ENCODE measurements at places on chromosomes 11 and 22. TPM values are rescaled to one million over a fixed set of nuclear protein-coding genes. Genes with fewer than 3 reads are reported as not detected.

INS gene
- total RNA-seq: not detected

RPL3 gene
- 1,848 TPM for total RNA-seq

NPTXR gene
- 1.3 TPM for total RNA-seq

OR2D2 gene
- total RNA-seq: not detected

TLCD5 gene
- total RNA-seq: 6.4 TPM

PDHX gene
- 36.6 TPM for total RNA-seq

ISX gene
- not detected for total RNA-seq

DNA sequence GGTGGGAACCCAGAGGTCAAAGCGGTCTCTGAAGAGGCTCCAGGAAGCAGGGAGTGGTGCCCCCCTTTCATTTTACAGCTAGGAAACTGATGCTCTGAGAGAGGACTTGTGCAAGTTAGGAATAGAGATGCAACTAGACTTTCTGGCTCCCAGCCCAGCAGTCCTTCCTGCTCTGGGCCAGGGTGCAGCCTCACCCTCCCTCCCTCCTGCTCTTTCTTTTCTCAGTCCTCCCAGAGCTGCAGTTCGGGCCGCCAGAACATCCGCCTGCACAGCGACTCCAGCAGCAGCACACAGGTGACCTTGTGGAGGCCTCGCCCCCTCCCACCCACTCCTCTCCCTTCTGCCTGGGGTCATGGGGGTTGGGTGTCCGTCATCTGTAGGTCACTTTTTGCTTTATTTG is 51.5 kb downstream of the LHFPL7 start:
- DNase-seq: peak; percentile 87

- no peak for DNase-seq
Measured at GRCh38 chr11:21893565-21893867, 299.4 kb upstream of the ANO5 start.

GRCh38 chr22:45268167-45268957 is 16.4 kb upstream of the UPK3A start:
- DNase-seq: no peak

DNA sequence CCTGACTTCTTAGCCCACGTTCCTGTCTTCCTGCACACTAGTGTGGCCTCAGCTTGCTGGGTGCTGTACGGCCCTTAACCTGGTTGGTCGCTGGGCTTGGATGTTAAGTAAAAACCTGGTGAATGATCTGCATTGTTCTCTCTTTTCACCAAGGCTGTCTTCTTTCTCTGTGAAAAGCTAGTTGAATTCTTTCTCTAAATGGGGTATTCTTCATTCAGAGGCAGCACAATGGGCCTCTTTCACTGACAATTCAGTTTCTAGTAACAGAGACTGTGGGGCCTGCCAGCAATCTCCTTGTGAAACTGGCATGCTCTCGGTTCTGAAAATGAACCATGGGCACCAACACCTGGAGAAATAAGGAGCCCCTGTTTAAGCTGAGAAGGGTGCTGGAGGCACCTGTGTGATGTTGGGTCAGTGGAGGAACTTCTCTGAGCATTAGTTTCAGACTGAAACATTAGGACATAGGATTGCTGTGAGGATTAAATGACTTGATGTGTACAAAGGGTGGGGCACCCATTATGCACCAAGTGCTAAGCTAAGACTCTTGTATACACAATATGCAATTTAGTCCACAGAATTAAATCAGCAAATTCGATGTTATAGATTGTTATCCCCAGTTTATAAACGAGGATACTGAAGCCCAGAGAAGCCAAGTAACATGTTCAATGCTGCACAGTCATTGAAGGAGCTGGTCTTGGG is 33.1 kb upstream of the ELF5 start:
- DNase-seq: no peak

DNA sequence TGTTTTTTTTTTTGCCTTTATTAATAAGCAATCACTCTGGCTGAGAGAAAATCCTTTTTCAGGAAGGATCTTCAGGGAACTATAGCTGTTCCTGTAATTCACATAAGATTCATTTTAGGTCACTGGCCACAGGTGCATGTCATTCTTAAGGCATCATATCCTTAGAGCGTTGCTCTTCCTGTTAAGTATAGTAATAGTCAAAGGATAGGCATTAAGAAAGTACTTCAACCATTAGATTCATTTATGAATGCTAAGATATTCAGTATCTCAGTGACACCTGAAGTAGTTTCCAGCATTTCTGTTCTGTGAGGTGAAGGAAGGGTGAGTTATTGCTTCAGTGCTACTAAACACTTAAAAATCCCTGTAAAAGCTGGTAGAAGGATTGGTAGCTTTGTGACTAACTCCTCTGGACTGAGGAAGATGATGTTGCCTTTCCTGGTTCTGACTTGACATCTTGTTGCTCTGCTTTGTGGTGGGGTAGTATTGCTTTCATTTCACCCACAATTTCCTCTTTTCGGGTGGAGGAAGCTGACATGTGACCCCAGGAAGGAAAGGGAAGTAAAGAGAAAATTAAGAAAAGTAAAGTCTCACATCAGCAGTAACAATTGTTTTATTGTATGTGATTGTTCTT is 34.7 kb downstream of the RNF169 start:
- DNase-seq: peak; percentile 62

GRCh38 chr11:12318791-12319438 is 58.5 kb upstream of the PARVA start:
- DNase-seq: peak; percentile 93

GRCh38 chr11:47189100-47189834 is 3.0 kb upstream of the PACSIN3 start:
- peak; percentile 89 for DNase-seq

- no peak for DNase-seq
Measured at GRCh38 chr11:121487191-121487590, 34.4 kb upstream of the SORL1-AS1 start.

- DNase-seq: peak; percentile 96
Measured at GRCh38 chr22:29912605-29913398, 29.8 kb downstream of the MTMR3 start.

GRCh38 chr11:133078591-133079404 is 453.5 kb downstream of the OPCML start:
- peak; percentile 14 for DNase-seq

GRCh38 chr11:57407010-57407920 is 16.8 kb upstream of the PRG2 start:
- DNase-seq: no peak

DNA sequence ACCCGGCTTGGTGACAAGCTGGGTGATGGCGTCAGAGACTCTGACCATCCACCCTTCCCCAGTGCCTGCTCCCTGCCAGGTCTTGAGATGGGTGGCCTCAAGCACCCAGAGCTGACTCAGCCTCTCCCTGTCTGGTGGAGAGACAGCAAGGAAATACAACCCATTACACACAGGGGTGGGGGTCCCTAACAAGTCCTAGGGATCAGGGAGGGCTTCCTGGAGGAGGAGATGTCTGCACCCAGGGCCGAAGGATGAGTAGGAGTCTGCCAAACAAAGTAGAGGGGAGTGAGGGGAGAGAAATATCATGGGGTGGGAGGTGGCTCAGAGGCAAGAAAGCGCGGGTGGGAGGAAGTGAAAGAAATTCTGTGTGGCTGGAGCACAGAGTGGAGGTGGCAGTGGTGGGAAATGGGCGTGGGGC is 6.8 kb downstream of the MAFF start:
- no peak for DNase-seq

GRCh38 chr11:4072668-4073285 is 21.8 kb upstream of the RRM1 start:
- DNase-seq: peak; percentile 89

GRCh38 chr11:72316984-72317383 is 73.0 kb upstream of the PHOX2A start:
- no peak for DNase-seq

DNA sequence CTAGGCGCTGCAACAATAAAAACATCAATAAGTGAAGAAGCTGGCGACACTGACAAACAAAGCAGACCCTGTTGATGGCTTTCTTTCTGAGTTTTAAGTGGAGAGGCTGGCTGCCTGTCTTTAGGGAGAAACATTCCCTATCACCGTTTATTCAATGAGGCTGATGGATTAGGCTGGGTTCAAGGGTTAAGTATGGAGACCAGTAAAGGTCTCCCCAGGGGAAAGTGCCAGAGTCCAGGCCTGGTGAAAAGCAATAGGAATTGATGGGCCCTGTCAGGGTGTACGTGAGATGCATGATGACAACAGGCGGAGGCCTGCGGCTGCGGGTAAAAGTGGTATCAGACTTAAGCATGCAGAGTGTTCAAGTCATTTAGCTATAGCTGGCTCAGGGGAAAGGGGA is 102.6 kb downstream of the ALX4 start:
- no peak for DNase-seq

DNA sequence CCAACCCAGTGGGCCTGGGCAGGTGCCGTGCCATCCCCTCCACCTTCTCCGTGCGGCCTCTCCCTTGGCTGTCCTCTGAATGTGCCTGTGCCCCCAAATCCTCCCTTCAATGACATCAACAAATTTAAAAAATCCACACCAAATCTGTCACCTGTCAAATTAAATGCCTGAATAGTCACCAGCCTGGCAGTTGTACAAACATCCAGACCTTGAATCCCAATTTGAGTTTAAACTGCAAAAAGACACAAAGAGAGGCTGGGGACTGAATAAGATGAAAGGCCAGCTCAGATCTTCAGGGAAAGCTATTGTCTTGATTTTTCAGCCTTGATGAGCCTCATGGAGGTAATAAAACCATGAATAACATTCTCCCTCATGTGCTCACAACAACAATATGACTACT is 194.7 kb downstream of the KIRREL3 start:
- DNase-seq: no peak

- DNase-seq: peak; percentile 71
Measured at GRCh38 chr11:5234381-5234834, at the start of gene HBD. Gene HBD, minus strand, starts transcription at chr11:5234483. Its CDS starts 50 bp downstream, at chr11:5234433.

- no peak for DNase-seq
Measured at GRCh38 chr11:108286956-108287355, 64.1 kb downstream of the ATM start.

GRCh38 chr11:134685793-134686380 is 273.8 kb upstream of the B3GAT1 start:
- DNase-seq: no peak

DNA sequence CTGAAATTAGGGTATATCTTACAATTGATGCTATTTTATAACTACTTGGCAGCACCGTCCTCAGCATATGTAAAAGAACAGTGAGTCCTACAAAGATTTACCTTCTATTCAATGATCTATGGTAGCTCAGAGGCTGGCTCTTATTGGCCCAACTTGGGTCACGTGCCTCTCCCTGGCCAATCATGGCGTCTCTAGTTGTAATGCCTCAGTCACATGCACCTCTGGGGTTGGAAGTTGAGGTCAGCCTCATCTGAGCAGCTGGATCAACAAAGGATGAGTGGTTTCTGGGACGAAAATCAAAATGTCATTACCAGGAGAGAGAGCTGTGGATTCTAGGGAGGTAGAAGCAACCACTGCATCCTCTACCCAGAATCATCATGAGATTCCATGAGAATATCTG is 22.9 kb upstream of the ASPHD2 start:
- peak; percentile 64 for DNase-seq

DNA sequence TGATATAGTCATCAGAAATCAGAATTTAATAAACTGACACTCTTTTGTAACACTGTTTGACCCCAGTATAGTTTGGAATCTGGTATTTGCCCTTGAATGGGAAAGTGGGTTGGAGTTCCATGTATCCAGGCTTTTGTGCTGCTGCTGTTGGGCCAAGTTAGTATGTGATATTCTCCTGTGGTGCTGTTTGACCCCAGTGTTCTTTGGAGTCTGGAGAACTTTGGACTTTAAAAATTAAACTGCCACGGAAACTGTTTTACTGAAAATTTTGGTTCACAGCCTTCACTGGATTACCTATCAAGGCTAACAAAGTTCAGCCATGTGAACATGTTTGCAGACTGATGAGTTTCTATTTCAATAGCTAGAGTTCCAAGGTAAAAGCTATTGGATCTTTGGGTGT is 740 bp downstream of the GLYATL1 start:
- no peak for DNase-seq

GRCh38 chr11:118744046-118744445 is 46.9 kb downstream of the DDX6 start:
- no peak for DNase-seq

DNA sequence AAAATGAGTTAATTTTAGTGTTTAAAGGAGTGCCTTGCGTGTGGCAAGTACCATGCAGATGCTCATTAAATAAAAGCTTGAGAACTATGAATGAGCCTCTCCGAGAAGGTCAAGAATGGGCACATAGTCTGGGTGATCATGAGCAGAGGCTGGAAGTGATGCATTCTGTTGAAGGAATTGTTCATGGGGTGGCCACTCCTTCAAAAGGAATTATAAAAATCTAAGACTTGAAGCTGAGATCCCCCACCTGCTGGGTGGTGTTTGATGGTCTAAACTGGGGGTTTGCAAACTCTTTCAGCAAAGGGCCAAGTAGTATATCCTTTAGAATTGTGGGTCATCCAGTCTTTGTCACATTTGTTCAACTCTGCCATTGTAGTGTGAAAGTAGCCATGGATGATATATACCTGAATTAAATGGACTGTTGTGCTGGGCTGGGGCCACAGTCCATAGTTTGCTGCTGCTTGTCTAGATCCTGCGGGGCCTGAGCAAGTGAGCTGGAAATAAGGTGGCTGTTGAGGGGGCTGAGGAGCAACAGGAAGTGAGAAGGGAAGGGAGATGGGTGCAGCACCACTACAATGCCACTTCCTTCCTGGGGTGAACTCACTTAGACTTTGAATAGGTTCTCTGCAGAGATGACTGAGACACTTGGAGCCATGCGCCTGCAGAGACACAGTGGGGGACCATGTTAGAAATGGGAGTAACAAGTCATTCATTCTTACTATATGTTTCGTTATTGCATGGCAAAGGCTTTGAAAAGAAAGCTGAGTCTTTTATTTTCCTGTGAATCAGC is 179.0 kb downstream of the SNX19 start:
- peak; percentile 44 for DNase-seq

GRCh38 chr11:12842933-12843636 is 166.0 kb upstream of the RASSF10 start:
- peak; percentile 98 for DNase-seq

DNA sequence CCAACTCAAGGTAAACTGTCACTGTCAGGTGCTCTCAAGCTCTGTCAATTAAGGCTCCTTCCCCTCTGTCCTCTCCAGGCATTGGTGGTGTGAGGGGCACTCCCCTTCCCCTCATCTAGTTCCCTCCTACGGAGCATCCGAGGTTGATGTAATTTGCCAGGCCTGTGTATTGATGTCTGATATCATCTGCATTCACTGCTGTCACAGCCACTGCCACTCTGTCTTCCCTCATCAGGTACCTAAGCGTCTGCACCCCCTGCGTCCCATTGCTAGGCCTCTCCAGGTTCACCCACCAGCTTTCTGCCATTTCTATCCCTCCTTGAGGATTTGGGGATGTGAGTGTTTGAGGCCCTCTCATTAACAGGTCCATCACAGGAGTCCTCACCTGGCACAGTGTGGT is 50.0 kb upstream of the SYT13 start:
- no peak for DNase-seq

DNA sequence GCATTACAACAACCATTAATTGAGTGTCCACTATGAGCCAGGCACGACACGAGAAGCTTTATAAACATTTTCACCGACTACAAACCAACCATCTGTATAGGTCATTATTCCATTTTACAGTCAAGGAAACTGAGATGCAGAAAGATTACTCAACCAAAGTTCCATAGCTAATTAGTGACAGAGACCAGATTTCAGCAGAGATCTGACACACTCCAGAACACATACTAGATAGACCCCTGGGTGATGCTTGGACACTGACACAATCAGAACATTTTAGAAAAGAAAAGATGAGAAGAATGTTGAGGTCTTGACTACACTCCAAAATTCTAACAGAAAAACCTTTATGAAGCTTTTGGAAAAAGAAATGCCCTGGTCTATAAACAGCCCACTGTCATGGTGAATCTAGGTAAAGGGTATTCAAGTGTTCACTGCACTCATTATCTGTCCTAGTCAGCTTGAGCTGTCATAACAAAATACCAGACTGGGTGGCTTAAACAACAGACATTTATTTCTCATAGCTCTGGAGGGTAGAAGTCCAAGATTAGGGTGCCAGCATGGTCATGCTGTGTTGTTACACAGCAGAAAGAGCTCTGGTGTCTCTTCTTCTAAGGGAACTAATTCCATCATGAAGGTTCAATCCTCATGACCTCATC is 89.0 kb downstream of the RELT start:
- peak; percentile 47 for DNase-seq

Data from fibroblast of the aortic adventitia (primary cell).